ENCODE measurements at places on chromosomes 2 and 18.
A peak's percentile ranks its signal among the peaks of the same experiment; 100 is the strongest.

DNA sequence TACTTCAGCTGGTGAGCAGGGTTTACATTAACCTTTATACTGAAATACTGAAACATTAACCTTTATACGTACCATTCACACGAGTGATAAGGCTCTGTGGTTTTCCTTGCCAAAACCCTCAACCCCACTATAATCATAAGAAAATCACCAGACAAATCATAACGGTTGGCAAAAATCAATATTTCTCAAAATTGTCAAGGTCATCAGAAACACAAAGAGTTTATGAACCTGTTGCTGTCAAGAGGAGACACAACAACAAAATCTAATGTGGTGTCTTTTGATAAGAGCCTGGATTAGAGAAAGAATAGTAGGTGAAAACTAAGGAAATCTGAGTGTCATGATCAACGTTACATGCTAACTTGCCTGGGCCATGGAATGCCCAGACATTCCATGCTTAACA, 396.9 kb upstream of the TMEFF2 start:
- DNase-seq = no peak
- H3K4me3 ChIP-seq = no peak overlapping the region
- H3K36me3 ChIP-seq = no peaks in the 10 kb centered on the region

GRCh38 chr2:32977228-32977758, 30.5 kb downstream of the LTBP1 start:
- no peaks in the 10 kb centered on the region for H3K4me1 ChIP-seq
- no peaks in the 10 kb centered on the region for H3K36me3 ChIP-seq
- no peak overlapping the region for H3K27ac ChIP-seq
- H3K4me3 ChIP-seq = no peak overlapping the region

DNA sequence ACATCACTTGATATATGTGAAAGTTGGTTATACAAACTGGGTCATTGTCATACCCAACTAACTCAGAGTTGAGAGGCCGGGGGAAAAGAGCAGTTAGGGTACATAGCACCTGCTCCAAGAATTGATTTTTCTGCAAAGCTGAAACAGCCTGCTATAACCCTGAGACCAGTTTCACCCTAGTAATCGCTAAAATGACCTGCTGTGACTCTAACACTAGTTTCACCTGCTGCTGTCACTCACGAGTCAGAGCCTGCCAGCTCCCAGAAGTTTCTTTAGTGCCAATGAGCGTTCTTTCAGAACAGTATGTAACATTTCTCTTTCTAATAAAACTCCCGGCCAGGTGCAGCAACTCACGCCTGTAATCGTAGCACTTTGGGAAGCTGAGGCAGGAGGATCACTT, 28.0 kb downstream of the SRSF7 start:
- no peak overlapping the region for H3K27ac ChIP-seq
- H3K4me1 ChIP-seq = peaks cover 7% of the 10 kb centered on the region
- no peak for DNase-seq
- H3K27me3 ChIP-seq = no peaks in the 10 kb centered on the region
- no peaks in the 10 kb centered on the region for H3K36me3 ChIP-seq

DNA sequence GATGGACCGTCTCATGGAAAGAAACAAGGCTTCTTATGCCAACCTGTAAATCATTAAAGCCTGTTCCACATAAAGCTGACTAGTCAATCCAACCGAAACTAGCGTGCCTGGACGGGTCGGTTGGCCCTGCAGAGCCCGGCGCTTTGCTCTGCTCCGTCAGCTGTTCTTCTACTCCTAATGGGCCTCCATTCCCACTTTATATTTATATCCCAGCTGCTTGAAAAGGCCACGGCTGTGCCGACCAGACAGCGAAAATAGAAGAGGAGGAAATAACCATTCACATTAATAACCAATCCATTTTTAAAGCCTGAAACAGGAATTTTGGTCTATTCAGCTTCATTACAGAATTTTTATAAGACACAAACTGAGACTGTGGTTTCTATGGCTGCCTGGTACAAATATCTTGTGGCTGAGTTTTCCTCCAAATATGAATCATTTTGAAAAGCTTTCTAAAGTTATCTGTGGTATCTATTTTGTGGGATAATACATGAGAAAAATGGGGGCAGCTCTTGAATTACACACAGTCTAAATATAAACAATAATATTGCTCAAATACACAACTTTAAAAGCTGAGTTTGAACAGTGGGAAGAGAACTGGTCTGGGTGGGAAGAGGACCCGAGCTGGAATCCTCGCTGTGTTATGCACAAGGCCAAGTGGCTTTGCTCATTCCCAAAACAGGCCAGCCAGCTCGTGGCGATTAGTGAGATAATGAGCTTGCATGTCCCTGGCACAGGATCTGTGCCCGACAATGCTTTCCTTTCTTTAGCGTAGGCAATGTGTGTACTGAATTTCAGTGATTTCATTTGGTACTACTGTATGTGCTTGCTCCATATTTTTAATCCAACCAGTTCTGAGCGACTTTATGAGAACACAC, 10.5 kb upstream of the FAM124B start:
- DNase-seq = peak; percentile 17
- H3K4me3 ChIP-seq = no peak overlapping the region
- no peaks in the 10 kb centered on the region for H3K27me3 ChIP-seq
- H3K36me3 ChIP-seq = no peaks in the 10 kb centered on the region

DNA sequence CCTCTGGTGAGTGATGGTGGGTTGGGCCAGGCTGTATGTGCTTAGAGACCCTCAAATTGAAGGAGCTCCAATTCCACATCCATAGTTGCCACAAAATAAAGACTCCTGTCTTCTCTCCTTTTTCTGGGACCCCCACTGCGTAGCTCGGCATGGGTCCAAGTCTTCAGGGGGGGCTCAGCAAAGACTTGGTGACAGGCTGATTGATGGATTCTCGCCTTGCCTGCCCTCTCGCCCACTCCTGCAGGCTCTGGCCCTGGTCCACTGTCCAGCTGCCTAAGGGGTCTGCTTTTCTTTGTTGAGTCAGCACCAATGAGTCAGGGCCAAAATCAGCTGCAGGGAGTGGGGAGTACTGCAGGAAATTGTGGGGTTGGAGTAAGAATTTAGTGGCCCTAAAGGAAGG, 21.5 kb downstream of the RPL37A start:
- DNase-seq = no peak
- no peak overlapping the region for H3K27ac ChIP-seq
- no peaks in the 10 kb centered on the region for H3K27me3 ChIP-seq
- H3K4me1 ChIP-seq = no peaks in the 10 kb centered on the region
- H3K4me3 ChIP-seq = no peak overlapping the region

GRCh38 chr2:2645162-2645855, 314.2 kb upstream of the MYT1L start:
- H3K27me3 ChIP-seq = no peaks in the 10 kb centered on the region
- H3K36me3 ChIP-seq = no peaks in the 10 kb centered on the region
- H3K4me1 ChIP-seq = no peaks in the 10 kb centered on the region
- no peak for DNase-seq
- no peak overlapping the region for H3K27ac ChIP-seq
- no peak overlapping the region for H3K4me3 ChIP-seq

- H3K4me1 ChIP-seq = peaks cover 17% of the 10 kb centered on the region
- no peak for DNase-seq
- peak overlapping the region; percentile 77 for H3K27ac ChIP-seq
- no peaks in the 10 kb centered on the region for H3K36me3 ChIP-seq
These were observed 58.7 kb upstream of the RALBP1 start for GRCh38 chr18:9416563-9417072.
